NCI-H2029 treated with DMSO at 0.1 percent for 48 hours (cell line): ENCODE measurements at places on chromosomes 7 and 10.

DNA sequence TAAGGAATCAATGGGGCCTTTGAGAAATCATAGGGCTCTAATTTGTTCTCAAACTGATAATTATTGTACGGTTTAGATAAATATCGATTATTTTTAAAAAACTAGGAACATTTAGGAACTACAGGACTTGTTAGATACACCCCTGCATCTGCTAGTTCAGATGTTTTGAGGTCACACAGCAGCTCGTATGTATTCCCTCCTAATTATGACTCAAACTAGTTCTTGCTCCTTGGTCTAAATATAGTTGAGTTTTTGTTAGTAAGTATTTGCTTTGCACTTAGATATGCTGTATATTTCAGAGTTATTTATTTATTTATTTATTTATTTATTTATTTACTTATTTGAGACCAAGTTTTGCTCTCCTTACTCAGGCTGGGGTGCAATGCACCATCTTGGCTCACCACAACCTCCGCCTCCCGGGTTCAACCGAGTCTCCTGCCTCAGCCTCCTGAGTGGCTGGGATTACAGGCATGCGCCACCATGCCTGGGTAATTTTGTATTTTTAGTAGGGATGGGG lies 22.7 kb downstream of the PTER start:
- DNase-seq, result no peak

DNA sequence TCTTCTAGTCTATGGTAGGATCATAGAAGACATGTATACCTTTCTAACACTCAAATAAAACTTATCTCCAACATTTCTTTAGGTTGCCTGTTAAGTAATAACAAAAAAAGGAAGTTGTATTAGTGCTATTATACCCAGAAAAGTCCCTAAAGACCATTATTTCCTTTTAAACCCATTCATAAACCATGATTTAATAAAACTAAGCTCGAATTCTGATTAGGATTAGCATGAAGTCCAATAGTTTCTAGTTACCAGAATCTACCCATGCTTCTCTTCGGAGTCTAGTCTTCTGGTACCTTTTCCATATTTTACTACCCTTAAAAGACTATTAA lies 62.7 kb downstream of the USP6NL start:
- DNase-seq, result no peak

- no peak for DNase-seq
Observed at GRCh38 chr10:127016331-127016730, 111.1 kb downstream of the DOCK1 start.

- DNase-seq, result no peak
Observed at GRCh38 chr10:99369126-99369525, 40.0 kb downstream of the CNNM1 start.

DNA sequence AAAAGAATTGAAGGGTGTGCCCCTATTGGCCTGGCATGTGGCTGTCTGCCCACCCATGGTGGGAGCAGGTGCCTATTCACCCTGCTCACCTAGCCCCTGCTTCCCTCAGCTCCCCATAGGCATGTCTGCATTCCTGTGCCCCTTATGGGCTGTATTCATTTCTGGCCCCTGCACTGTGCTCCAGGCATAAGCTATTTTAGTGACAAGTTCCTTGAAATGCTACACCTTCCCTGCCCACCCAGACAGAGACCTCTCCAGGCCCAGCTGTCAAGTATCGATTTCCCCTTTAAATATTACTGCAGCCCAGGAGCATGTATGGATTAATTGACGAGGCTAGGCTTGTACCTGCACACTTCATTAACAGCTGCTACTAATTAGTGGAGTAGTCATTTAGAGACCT lies 235.4 kb downstream of the RPS24 start:
- no peak for DNase-seq

DNA sequence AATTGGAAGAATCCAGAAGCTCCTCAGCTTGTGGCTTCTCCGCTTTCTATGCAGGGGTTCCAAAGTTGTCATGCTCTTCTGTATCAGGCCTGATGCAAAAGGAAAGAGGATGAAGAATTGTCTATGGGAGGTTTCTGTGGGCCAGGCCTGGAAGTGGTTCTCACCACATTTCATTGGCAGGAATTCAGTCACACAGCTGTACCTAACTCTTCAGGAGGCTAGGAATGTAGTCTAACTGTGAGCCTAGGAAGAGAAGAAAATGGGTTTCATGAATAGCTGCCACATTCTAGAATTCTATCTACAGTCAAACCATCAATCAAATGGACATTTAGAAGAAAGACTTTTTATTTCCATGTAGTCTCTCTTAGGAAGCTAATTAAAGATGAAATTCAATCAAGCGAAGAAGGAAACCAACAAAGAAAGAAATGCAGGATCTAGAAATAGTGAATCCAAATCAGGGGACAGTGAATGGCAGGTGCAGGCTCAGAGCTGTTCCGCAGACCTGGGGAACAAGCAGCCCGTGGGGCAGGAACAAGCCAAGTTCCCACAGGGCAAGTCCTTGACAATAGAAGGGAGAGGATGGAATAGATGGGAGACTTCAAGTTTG lies 25.4 kb upstream of the USP6NL start:
- no peak for DNase-seq

- DNase-seq, result no peak
Observed at GRCh38 chr10:130430291-130430690, 294.1 kb downstream of the GLRX3 start.

DNA sequence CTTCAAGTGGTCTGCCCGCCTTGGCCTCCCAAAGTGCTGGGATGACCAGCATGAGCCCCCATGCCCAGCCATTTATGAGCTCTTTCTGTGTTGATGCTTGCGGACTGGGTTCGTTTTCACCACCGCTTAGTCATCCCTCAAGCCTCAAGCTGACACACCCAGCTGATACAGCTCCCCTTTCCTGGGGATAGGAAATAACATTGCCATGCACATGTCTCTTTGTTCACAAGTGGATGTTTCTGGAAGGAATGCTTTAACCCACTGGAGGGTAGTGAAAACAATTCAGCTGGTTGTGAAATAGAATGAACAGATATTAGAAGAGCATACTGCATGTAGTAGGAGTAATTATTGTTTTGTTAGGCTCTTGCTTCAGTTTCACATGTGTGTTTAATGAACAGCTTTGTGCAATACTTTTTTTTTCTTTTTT lies 8.5 kb upstream of the METTL27 start:
- DNase-seq, result no peak

- no peak for DNase-seq
Observed at GRCh38 chr7:94434042-94434441, 39.3 kb downstream of the COL1A2 start.

- DNase-seq, result no peak
Observed at GRCh38 chr7:135209225-135209834, 2.0 kb downstream of the WDR91 start.

GRCh38 chr7:40374575-40374974 lies 239.8 kb downstream of the SUGCT start:
- no peak for DNase-seq

- DNase-seq, result no peak
Observed at GRCh38 chr7:66967029-66967428, 28.4 kb downstream of the SBDS start.

DNA sequence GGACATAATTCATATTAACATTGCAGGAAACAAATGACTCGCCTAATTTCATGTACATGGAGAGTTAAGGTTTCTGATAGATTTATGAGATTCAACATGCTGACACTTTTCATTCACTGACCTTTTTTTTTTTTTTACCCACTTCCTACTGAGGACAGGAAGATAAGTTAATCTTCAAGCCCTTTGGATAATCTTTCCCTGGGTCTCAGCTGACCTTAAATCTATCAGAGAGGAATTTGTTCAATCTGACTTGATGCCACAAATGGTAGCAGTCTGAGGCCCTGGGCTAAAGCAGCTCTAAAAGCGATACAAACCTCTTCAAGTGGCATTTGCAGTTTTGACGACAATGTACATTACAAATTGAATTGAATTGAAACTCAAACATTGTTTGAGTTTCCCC lies 493.3 kb upstream of the SORCS1 start:
- DNase-seq, result no peak

DNA sequence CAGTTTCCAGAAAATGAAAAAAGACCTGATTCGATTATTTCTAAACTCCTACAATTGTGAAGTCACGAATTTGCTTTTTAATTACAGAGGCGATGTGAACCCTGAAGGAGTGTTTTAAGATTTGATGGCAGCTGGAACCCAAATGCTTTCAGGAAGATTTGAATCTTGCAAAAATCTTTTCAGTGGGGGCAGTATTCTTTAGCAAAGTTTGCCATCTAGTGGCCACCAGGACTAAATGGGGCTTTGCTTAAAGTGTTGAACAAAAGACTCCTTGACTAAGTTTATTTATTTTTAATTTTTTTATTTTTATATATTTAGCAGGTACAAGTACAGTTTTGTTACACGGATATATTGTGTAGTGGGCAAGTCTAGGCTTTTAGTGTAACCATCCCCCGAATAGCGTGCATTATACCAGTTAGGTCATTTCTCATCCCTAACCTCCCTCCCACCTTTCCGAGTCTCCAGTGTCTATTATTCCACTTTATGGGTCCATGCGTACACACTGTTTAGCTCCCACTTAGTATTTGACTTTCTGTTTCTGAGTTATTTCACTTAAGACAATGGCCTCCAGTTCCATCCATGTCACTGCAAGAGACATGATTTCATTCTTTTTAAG lies 98.8 kb downstream of the CACNB2 start:
- DNase-seq, result no peak

DNA sequence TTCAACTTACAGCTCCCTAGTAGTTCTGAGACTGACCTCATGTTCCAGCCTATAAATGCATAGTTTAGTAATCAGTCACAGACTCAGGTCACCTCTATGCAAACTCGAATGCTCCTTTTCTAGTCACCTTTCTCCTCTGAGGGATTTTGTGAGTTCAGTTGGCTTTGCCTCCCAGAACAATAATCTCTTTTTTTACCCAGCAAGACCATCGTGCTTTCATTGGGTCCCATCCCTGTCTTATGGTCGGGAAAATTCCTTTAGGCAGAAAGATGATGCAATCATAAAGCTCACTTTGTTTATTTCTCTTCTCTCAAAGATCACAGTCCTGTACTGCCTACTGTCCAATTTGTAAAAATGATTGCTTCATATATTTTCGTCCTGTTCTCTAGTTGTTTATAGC lies 38.4 kb downstream of the TWIST1 start:
- no peak for DNase-seq

- DNase-seq, result no peak
Observed at GRCh38 chr7:82122275-82122674, 321.3 kb downstream of the CACNA2D1 start.

- no peak for DNase-seq
Observed at GRCh38 chr10:130221456-130222375, 85.5 kb downstream of the GLRX3 start.

GRCh38 chr7:110090110-110090820 lies 1000.7 kb upstream of the LRRN3 start:
- no peak for DNase-seq

DNA sequence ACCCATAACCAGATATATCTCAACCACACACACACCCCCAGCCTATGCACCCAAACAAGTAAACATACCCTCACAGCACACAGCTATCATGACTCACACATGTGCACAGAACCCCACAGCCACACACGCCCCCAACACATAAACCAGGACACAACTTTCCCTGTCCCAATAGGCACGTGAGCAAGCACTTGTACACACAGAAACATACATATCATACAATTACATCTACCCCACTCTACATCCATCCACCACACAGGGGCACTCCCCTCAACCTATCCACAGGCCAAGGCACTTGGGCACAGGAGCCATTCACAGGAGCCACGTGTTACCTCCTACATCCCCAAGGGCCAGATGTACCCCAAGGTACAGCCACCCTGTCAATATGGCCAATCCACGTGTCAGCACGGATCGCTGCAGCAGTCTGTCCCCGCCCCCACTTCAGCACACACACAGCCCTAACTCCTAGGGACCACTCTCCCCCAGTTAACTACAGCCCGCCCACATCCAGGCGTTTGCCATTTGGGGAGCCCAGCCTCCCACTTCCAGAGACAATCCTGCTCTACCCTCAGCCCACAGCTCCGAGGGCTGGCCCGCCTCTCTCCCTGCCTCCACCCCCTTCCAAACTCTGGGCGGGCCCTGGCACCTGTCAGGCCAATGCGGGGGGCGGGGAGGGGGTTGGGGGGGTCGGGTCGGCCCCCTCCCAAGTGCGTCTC lies 163.5 kb downstream of the SH3PXD2A start:
- no peak for DNase-seq

DNA sequence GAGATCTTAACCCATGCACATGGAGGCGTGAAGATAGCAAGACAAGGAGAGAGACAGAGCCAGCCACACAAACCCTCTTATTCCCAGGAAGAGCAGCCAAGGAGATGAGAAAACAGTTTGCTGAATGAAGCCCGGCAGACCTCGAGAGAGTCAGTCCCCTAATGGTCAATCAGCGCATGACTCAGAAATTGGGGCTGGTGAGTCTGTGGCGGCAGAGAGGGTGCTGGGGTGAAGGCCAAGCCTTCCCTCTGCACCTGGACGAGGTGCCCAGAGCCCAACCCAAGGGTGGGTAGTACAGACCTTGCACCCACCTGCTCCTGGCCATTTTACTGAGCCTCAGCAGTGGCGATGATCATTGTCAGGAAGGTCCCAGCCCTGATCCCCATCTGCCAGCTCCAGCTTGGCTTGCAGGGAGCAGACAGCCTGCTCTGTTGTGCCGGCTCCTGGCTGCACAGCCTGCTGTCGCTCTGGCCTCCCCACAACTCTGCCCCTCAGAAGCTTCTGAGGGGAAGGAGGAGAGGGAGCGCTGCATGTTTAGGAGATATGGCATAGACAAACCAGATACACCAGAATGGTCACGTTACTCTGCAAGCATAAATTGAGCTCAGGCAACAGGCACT lies 256.6 kb downstream of the RPS24 start:
- DNase-seq, result no peak

GRCh38 chr7:135710417-135711138 lies 17.4 kb downstream of the SLC13A4 start:
- no peak for DNase-seq

DNA sequence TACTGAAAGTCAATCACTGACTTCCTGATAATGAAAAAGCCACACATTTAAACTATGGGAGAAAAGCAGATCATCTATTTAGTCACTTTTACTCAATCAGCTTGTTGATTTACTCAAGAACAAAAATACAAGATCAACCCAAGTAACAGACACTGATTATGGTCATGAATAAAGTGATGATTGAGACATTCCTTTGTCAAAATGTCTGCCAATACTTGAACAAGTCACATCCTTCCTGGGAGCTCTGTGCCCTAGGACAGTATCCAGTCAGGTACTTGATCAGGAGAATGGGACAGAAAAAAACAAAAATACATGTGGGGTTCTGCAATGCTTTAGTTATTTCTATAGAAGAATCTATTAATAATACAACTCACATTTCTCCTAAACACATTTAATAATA lies 150.0 kb upstream of the NEBL start:
- DNase-seq, result no peak

- no peak for DNase-seq
Observed at GRCh38 chr7:151851782-151852181, 25.1 kb downstream of the PRKAG2 start.

GRCh38 chr10:59055045-59055444 lies 121.4 kb upstream of the PHYHIPL start:
- DNase-seq, result no peak

GRCh38 chr7:81260152-81260551 lies 341.3 kb upstream of the SEMA3C start:
- no peak for DNase-seq

DNA sequence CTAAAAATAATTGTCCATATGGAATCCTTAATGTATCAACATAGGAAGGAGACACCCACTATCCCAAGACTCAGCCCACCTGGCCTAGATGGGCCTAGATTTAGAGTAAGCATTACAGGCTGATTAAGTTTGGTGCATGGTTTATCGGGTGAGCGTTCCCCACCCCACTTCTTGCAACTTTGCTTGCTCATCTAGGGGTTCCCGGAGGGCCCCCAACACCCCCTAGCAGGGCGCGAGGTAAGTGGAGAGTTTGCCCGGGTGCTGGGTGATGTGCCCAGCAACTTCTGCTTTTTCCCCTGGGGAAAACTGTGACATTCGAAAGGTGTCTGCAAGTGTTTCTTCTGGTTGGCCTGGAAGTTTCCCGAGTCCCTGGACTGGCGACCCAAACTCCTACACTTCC lies 31.7 kb downstream of the SKIDA1 start:
- no peak for DNase-seq
